ENCODE measurements at places on chromosomes 6 and 20.

- no peak for DNase-seq
Measured at GRCh38 chr20:9660236-9660868, 146.0 kb downstream of the LAMP5 start.

- no peak for DNase-seq
Measured at GRCh38 chr6:163301726-163302635, 112.5 kb upstream of the QKI start.

DNA sequence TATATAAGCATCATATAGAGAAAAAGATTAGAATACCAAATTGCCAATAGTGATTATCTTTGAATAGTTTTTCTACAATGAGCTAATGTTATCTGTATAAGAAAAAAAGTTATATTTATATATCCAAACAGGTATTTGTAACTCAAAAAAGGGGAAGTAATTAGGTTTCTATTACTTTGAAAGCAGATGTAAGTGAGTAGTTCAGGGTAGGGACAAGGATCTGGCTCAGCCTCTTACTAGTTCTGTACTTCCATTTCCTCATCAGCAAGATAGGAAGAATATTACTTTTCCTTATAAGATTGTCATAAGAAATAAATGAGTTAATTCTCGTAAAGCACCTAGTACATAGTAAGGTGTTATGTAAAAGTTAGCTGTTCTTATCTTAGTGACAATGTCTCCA lies 32.2 kb downstream of the AHI1 start:
- DNase-seq, result no peak

DNA sequence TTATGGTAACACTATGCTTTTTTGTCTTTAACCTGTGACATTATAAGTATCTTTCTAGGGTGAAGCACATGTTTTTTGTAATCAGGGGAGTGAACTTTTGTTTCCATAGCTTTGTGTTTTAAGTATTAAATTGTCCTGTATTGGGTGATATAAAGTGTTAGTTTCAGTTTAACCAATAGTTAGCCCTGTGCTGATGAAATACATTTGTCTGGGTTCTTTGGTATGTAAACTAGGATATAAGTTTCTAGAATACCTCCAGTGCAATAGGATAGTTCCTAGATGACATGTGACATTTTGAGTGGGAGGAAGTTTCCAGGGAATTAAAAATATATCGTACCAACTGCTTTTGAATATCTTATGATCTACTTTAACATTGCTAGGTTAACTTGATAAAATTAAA lies 611.0 kb upstream of the MARCKS start:
- DNase-seq, result no peak

DNA sequence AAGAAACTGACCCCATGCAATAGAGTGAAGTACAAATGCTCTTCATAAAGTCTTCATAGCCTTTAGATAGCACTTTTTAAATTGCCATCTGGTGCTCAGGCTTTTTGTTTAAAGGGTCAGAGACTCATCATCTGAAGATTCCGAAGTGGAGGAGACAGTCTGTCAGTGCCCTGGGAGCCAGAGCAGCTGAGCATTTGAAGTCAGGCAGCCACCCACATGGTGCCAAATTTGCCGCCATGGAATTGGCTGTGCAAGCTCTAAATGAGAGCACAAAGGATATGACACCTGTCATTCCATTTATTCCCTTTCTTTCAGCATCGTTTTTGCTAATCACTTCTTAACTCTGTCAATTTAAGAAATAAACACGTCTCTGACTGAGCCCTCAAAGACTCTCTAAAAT lies 32.8 kb upstream of the CEP162 start:
- no peak for DNase-seq

DNA sequence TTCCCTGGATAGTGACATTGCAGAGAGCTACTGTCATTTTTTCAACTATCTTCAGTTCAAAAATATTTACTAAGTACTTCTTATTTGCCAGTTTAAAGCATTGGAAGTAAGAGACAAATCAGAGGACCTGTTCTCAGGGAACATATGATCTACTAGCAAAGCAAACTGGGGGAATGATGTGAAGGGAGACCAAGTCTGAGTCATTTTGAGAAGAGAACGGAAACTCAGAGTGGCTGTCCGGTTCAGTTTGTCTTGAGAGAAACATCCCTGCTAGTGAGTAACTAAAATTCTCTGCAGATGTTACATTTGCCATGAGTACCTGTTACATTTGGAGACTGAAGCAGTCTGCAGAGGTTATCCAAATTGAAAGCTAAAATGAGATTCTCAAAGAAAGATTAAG lies 118.3 kb downstream of the KCNQ5 start:
- no peak for DNase-seq

- no peak for DNase-seq
Measured at GRCh38 chr6:54307439-54307910, 766 bp upstream of the TINAG start.

DNA sequence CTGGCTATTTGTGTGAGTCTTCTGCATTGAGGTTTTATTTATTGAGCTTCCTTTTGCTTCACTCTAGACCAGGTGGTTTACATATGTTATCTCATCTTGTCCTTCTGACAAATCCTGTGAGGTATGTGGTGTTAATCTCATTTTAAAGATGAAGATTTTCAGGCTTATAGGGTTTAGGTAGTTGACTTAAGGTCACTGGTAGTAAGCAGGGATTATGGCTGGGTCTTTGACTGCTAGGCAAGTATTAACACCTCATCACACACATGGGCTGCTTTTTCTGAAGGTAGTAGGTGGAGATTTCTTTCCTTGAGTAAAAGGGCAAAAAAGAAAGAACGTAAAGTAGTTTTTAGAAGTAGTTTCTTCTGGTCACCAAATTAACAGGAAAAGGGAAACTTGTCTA lies 72.6 kb downstream of the CDKAL1 start:
- DNase-seq, result no peak

GRCh38 chr6:165552248-165552736 lies 110.7 kb downstream of the PDE10A start:
- no peak for DNase-seq

DNA sequence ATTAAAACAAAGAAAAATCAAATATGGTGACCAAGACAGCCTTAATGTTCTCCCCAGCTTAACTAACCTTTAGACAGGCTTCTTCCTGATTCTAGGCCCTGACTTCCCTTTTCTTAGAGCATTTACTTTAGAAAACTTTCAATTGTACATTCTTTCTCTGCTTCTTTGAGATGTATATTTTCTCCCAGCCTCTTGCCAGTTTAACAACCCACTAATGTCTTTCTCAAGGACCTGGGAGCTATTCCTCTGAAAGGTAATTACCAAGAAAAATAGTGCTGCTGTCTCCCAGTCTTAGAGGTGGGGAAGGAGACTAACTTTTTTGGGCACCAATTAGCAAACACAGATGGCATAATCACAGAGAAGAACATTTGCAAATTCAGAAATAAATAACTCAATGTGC lies 62.8 kb upstream of the KCNQ5 start:
- no peak for DNase-seq

GRCh38 chr6:37303891-37304503 lies 46.1 kb upstream of the TMEM217 start:
- no peak for DNase-seq

DNA sequence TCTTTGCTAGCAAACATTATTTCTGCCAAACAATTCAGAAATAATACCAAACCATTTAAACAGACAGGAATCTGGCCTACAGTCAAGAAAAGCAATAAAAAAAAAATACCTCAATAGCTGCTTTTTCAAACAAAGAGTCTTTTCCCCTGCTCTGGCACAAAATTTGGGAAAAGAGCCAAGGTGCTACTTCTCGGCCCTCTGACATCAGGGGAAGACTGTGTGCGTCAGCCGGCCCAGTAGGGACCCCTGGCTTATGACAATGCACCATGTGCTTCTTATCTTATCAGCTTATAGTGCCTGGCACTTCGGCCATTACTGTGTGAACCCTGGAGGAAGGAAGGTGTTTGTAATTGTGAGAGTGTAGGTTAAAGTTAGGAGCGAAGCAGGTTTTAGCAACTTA lies 89.4 kb downstream of the PDE10A start:
- DNase-seq, result no peak

- no peak for DNase-seq
Measured at GRCh38 chr6:66344796-66345195, 637.8 kb upstream of the EYS start.

DNA sequence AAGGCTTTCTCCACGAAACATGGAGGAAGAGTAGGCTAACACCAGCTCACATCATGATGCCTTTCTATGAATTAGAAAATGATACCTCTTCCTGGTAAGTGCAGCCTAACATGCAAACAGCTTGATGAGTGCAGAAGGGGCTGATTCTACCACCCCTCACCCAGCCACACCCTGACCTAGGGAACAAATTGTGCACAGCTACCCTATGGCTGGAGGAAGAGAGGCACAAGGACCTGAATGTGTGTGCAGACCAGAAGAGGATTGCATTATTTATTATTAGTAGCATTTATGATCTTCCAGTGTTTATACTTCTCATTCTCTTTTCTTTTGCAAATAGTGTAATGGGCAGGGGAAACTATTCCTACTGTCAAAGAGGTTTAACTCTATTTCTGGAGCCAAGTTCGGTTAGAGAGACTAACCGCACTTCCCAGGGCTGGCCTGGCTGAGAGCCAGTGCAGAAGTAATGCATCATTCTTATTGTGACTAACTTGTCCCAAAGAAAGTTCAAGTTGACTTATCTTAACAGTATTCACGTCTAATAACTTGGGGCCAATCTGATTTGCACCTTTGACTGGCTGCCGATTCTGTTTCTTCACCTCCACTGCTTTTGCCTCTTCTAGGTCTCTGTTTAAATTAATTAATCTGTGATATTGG lies 237.5 kb downstream of the CD83 start:
- DNase-seq, result no peak

DNA sequence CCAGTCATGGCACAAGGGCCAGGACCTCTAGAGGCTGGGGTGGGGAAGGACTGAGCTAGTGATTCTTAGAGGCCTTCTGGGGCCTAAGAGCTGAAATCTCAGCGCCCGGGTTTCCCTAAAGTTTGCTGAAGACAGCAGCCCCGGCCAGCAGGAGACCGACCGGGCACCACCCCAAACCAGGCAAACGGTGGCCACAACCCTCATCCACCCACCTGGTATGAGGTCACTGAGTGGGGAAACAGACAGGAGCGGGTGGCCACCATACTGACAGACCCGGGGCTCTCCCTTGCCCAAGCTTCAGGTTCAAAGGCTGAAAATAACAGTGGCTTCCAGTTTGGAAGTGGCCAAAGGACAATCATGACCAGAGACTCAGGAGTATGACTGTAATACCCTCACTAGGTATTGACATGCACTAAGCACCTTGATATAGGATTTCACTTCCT lies 35.0 kb upstream of the ID1 start:
- DNase-seq, result no peak

DNA sequence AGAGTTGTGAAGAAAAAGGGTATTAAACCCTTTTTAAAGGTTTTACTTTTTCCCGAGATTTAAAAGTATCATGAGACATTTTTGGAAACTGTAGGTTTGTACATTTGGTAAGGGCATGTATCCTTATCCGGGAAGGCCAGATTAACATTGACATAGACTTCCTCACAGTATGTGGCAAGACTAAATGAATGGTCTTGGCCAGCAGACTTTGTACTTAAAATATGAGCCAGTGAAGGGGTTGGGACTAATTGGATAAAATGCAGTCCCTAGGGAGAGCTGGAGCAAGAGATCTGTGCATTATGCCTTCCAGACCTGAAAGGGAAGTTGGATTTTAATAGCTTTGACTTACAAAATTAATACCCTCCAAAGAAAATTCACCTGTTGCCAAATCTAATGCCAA lies 60.4 kb upstream of the CCN2 start:
- DNase-seq, result no peak

- DNase-seq, result no peak
Measured at GRCh38 chr20:32206760-32207625, 550 bp downstream of the PLAGL2 start.

- DNase-seq, result no peak
Measured at GRCh38 chr6:47306887-47307286, 2.8 kb downstream of the TNFRSF21 start.
